ENCODE measurements at places on chromosomes 7 and 10.

GRCh38 chr7:42690794-42691639 lies 220.9 kb downstream of the C7orf25 start:
- DNase-seq = no peak

DNA sequence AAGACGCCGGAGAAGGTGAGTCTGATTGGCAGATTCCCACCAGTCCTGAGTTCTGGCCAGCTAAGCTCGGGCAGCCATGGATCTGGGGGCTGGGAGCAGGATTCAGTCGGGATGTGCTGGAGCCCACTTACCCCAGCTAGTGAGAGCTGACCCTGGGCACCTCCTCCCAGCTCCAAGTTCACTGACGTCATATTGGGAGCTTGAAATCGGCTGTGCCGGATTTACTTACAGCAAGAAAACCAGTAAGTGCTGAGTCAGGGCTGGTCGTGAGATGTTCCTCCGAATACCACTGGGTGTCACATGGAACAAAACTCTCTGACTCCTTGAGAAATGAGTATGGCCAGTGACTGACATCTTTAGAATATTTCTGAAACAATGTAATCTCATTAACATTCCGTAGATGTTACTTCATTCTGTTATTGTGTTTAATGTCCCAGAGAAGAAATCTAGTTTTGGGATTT lies 621.2 kb downstream of the SDK1 start:
- no peak for DNase-seq

GRCh38 chr7:881441-882234 lies 5.3 kb downstream of the GET4 start:
- no peak for DNase-seq

GRCh38 chr10:17033529-17034260 lies 95.9 kb downstream of the CUBN start:
- no peak for DNase-seq

DNA sequence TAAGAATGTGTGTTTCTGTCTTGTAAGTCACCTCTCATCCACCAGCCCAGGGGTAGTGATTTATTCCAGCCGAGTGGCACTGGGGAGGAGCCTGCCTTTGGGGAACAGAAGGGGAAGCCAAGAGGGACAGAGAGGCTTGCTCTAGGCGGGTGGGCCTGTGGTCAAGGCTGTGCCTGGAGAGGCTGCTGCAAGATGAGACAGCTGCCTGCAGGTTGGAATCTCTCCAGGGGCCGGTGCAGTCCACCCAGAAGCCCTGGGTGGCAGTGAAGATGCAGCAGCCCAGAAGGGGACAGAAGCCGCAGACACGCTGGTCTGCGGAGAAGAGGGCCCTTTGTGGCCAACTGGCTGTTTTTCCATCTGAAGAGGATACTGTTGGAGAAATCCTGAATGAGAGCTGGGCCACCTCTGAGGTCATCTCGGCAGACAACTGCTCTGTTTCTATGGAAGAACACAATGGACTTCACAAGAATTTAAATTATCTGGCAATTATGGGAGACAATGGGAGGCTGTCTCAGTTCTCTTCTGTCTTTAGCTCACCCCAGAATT lies 175.7 kb downstream of the GFRA1 start:
- no peak for DNase-seq

GRCh38 chr10:109405338-109405737 lies 518.0 kb downstream of the XPNPEP1 start:
- no peak for DNase-seq
